ENCODE measurements at places on chromosomes 16 and 17.

GRCh38 chr16:69566981-69567680 lies 1.4 kb downstream of the NFAT5 start:
- DNase-seq, result peak; percentile 38

- no peak for DNase-seq
Measured at GRCh38 chr17:72467841-72468653, 347.2 kb downstream of the SOX9 start.

DNA sequence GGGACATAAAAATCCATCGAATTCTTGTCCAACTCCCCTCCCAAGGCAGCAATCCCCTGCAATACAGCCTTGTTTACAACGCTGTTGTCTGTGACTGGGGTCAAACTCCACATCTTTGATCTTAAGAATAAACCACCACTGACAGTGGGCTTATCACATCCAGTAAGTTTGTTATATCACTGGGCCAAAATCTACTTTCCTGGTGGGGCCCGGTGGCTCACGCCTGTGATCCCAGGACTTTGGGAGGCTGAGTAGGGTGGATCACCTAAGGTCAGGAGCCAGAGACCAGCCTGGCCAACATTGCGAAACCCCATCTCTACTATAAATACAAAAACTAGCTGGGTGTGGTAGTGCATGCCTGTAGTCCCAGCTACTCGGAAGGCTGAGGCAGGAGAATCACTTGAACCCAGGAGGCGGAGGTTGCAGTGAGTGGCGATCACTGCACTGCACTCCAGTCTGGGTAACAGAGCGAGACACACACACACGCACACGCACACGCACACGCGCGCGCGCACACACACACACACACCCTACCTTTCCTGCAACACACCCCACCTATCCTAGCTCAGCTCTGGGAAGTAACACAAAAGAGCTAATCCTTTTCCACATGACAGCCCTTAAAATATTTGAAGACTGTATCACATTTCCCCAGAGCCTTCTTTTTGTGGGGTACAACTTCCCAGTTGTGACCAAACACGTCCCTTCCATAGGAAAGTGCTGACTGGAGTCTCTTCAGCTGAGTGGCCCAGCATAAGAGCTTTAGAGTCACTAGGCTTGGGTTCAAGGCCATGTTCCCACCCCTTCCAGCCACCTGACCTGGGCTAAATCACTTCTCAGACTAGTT lies 20.9 kb upstream of the ABCC1 start:
- no peak for DNase-seq

- DNase-seq, result no peak
Measured at GRCh38 chr16:21056396-21056795, 94.2 kb downstream of the DNAH3 start.

DNA sequence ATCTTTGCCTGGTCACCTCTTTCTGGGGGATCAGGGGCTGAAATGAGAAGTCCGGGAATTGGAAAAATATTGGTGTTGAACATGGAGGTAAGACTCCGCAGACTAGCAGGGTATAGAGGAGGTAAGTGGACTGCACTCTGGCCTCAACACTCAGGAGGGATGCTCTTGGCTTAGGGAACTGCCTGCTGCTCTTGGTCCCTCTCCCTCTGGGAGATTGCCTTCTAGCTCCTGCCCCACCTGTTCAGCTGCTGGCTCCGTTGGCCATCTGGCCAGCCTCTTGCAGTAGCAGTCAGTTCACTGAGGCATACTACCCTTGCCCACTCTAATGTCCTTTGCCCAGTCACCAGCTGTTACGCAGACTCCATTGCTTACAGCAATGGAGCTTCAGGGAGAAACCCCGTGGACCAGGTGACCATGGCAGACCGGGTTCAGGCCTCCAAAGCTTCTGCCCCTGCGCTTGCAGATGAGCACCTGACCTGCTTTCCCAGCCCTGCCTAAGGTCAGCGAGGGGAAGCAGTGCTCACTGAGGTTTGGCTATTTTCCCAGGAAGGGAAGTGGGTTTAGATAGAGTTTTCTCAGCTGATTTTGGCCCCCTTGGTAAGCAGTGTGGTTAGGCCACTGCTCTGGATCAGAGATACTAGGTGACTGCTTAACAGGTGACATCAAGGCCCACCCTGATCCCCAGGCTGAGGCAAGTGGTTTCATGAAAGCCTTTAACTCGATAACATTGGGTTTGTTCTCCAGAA lies 11.9 kb downstream of the CDK5RAP3 start:
- DNase-seq, result no peak

- DNase-seq, result no peak
Measured at GRCh38 chr16:7086822-7087616, 245.6 kb upstream of the RBFOX1 start.

- DNase-seq, result no peak
Measured at GRCh38 chr17:45747911-45748310, 36.2 kb upstream of the CRHR1 start.

- DNase-seq, result no peak
Measured at GRCh38 chr16:6232056-6232455, 1100.6 kb upstream of the RBFOX1 start.

DNA sequence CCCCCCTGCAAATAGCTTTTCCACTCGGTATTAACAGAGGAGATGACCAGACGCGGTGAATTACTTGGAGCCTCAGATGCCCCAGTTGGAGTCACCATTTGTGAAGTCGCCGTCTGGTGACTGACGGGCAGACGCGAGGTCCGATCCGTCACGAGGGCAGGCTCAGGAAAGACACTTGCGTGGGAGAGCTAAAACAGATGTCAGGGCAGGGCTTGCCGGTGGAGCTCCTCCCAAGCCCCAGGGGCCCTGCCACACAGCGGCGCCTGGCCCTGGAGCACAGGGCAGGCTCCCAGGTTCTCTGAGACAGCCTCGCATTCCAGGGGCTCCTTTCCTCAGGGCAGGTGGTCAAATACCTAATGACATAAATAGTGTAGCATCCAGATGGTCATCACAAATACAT lies 348.3 kb downstream of the C16orf95 start:
- DNase-seq, result no peak

- no peak for DNase-seq
Measured at GRCh38 chr16:87957296-87958094, 6.3 kb downstream of the BANP start.

DNA sequence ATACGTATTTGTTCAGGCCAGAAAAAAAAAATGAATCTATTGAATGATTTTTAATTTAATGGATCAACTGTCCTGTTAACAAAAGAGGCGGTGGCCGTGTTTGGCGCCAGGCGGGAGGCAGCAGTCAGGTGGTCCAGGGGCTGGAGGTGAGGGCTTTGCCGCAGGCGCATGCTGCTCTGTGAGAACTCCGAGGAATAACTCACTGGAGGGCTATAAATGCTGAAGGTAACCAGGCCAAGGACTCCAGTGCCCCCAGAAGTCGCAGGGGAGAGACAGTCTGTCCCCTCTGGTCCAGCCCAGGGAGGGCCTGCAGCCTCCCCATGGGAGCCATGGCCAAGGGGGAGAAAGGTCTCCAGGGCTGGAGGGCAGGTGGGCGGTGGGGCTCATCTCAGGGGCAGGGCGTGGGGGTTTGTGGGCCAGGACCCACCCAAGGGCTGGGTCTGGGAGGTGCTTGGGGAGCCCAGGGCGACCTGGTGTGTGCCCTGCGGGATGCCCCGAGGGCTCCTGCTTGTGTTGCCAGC lies 7.1 kb upstream of the BAHCC1 start:
- DNase-seq, result no peak

GRCh38 chr16:50580180-50580798 lies 32.1 kb downstream of the NKD1 start:
- no peak for DNase-seq

DNA sequence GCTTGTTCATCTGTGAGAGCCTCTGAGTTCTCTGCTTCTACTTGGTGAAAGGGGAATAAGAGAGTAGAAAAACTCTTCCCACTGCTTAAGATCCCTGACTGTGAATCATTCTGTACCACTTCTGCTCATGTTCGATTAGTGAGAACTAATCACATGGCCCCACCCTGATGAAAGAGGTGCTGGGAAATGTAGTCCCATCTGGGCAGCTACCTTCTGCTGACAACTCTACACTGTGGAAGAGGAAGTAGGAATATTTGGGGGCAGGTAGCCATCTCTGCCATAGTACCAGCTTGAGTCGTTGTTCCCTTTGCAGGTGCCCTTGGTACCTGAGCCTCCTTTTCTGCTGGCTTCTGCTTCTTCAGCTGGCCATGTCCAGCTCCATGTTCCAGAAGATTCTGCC lies 29.9 kb downstream of the NKD1 start:
- DNase-seq, result no peak

DNA sequence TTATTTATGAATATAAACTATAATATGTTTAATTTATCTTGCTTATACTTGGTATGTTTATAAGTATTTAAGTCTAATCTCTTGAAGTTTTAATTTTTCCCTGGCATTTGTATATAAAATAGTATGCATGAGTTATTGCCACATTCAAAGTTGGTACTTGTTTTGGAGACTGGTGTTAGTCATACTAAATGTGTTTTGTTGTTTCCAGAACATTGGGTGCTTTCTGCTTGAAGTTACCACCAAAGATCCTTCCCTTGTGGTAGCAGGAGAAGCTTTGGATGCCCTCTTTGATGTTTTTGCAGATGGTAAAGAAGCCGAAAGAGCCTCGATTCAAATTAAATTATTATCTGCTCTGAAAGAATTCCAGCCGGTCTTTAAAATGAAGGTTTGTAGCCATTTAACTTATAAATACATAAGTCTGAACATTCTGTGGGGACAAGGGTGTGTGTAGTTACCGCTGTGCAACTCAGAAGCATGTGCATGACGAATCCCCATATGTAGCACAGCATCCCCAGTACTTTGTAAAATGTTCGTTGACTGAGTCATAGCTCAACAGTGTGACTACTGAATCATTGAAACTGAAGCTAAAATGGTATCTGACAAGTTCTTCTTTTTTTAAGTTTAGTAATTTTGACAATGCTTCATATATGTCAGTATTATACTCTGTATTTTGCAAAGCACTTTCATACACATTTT lies 36.4 kb downstream of the HEATR3 start:
- no peak for DNase-seq

- DNase-seq, result no peak
Measured at GRCh38 chr16:5333991-5334390, 236.4 kb upstream of the EEF2KMT start.

DNA sequence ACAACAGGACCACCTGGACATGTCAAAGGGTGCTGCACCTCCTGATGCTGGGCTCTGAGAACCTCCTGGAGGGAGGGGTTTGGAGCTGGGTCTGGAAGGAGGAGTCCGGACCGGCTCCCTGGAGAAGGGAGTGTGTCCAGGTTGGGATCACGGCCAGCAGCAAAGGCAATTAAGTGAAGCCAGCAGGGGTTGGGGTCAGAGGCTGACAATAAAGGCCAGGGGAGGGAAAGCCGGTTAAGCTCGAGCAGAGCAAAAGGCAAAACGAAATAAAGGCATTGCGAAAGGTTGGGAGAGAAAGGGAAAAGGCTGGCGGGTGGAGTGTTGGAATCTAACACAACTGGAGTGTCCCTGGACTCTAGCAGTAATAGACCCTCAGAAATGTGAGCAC lies 992 bp upstream of the CACNG4 start:
- no peak for DNase-seq

DNA sequence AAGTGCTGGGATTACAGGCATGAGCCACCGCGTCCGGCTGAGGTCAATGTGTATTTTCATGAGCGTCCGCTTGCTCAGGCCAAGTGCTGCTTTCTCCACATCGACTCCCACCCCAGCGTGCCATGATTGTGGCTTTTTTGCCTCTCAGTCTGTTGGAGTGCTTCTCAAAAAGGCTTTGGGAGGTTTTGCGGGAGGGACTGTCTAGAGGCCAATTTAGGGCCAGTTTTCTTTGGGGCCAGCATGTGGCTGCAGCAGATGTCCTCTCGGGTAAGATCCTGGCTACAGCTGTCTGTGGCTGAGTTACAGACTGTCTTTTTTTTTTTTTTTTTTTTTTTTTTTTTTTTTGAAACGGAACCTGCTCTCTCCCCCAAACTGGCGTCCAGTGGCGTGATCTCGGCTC lies 6.5 kb downstream of the C16orf90 start:
- DNase-seq, result no peak

GRCh38 chr17:79738643-79739042 lies 7.9 kb downstream of the ENPP7 start:
- no peak for DNase-seq

- DNase-seq, result no peak
Measured at GRCh38 chr16:7624871-7625766, 292.5 kb downstream of the RBFOX1 start.

DNA sequence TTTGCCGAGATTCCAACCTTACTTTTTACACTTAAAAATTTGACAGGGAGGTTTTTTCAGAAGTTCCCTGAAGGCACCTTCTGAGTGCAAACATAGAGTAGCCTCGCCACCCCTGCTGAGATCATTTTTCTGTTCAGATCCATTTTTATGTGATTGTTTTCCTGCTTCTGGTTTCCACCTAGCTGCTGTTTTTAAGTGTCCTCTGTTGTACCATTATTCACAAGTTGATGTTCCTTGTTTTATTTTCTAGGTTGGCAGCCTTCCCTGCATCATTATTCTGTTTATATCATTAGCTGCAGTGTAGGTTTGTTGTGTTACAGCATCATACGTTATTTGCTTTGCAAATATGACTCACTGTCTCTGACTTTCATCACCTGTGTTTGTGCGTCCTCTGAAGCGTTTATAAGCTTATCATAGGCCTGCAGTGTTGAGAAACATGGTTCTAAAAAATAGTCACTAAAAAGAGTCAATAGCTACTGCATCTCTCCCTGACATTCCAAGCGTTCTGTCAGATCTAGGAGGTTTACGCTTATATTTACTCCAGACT lies 116.9 kb upstream of the CLEC3A start:
- DNase-seq, result no peak

- no peak for DNase-seq
Measured at GRCh38 chr16:8788578-8789172, 8.8 kb downstream of the TMEM186 start.

GRCh38 chr16:19502395-19503131 lies 19.3 kb downstream of the GDE1 start:
- DNase-seq, result peak; percentile 62

- no peak for DNase-seq
Measured at GRCh38 chr17:81727324-81728031, 15.4 kb downstream of the SLC25A10 start.
